AG10803 (cell line): ENCODE measurements at places on chromosomes 2 and 18.
A peak's percentile ranks its signal among the peaks of the same experiment; 100 is the strongest.

DNA sequence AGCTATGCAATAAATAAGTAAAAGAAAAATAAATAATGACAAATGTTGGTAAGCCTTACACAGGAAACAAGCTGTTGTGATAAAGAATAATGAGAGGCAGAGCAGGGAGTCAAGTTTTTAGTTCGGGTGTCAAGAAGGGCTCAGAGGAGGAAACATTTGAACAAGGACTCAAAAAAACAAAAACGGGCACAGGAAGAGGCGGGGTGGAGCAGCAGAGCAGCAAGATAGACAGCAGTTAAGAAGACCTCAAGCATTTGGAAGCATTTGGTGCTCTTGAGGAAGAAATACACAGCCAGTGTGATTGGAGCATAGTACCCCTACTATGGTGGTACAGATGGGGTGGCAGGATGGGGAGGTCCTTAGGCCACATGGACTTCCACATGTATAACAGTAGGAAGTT, 2.8 kb downstream of the TMEM169 start:
- DNase-seq = no peak

GRCh38 chr2:16832910-16833309, 167.3 kb upstream of the CYRIA start:
- DNase-seq = no peak

- peak; percentile 95 for DNase-seq
Observed at GRCh38 chr2:201798252-201798913, 8.0 kb upstream of the CDK15 start.

DNA sequence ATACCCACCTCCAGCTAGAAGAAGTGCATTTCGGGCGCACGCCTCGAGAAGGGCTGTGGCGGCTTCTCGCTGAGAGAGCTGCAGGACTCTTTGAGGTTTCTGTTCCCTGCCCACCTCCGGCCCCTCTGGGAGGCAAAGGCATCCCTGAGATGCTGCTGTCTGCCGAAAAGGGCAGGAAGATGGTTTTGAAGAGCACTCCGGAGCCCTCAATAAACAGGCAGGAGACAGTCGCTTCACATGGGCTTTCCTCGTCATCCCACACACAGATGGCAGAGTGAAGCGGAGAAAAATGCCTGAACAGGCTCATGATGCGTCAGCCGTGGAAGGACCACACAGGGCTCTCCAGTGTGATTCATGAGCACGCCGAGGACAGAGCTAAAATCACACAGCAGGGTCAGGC, 25.4 kb upstream of the GLI2 start:
- peak; percentile 46 for DNase-seq

GRCh38 chr2:26001743-26002351, 19.6 kb upstream of the KIF3C start:
- DNase-seq = peak; percentile 59

GRCh38 chr2:201574766-201575165, 68.5 kb downstream of the TMEM237 start:
- DNase-seq = no peak

DNA sequence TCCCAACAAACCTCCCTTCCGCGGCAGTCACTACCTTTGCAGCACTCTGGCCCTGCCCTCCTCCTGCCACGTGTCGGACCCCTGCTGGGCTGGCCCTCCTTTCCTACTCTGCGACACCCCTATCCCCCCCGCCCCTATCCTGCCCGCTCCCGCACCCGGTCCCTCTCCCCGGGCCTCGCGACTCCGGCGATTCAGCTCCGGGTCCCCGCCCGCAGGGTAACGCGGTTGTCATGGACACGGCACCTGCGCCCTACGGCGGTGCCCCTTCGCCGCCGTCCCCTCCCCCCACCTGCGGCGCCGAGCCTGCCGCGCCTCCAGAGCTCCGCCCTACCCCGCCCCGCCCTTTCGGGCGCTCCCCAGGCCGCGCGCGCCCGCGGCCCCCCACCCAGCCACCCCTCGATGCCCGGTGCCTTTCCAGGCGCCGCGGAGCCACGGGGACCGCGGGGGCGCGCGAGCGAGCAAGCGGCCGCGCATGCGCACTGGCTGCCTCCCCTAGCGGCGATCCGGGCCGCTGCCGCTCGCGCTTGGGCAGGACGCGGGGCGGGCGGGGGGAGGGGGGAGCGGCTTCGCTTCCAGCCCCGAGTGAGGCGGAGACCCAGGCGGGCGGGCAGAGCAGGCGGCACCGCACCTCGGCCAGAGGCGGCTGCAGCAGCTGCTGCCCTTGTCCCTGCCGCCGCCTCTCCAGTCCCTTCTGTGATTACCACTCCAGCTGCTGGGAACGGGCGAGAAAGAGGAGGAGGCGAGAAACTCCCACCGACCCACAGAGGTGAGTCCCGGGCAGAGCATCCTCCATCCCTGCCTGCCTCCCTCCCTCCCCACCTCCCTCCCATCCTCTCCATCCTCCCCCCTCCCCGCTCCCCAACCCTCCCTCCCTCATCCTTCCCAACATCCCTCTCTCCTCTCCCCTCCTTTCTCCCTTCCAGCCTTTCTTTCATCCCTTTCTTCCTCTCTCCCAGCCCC, at the start of gene CTNNA2:
CTNNA2 (plus strand) TSS at position 610 of the 960 bp plus-strand sequence.
- peak; percentile 3 for DNase-seq

- DNase-seq = peak; percentile 73
Observed at GRCh38 chr2:227414846-227415245, 27.1 kb upstream of the SCYGR1 start.

DNA sequence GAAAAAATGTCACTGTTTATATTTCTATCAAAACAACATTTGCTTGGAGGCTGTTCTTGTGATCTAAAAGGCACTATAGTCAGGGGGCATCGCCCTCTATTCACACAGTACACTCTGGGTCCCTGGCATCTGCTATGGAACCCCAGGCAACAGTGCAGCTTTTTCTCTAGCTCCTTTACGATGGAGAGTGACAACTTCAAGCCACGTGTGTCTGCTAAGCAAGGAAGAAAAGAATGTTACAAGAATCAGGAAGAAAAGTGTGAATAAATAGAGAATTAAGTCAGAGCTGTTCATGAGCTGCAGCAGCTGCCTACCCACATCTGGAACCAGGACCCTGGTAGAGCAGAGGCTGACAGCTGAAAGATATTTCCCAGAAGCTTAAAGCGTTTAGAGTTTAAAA, 11.2 kb downstream of the RND3 start:
- no peak for DNase-seq

GRCh38 chr2:88114889-88115288, 13.0 kb downstream of the FABP1 start:
- no peak for DNase-seq

GRCh38 chr2:25229279-25230197, 61.2 kb upstream of the POMC start:
- no peak for DNase-seq

- DNase-seq = peak; percentile 13
Observed at GRCh38 chr18:51089691-51090090, 59.7 kb downstream of the SMAD4 start.

DNA sequence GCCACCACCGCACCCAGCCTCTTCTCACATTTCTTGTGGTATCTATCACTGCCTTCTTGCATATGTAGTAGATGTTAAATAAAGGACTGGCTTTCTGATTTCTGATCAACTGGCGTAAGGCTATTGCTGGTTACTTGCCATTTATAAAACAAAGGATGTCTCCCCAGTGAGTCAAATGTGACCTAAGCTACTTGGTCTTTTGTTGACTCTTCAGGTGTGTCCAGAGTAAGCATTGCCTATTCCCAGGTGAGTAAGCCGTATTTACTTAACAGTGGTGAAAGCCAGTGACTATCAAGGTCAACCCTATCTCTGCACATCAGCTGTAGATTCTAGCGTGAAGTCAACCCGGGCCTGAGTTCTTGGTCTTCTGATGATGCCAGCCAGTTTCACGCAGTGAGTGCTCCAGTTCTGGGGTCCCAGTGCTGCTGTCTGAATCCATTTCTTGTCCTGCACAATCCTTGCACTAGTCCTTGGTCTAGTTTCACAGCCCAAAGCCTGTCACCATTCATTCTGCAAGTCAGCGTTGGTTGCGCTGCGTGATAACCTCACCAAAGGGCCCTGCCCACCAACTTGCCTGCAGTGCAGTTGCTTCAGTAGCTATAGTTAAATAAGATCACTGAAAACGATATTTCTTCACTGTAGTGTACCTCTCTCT, 120.2 kb downstream of the GBX2 start:
- no peak for DNase-seq

GRCh38 chr2:158777077-158777476, 18.0 kb upstream of the DAPL1 start:
- no peak for DNase-seq

- DNase-seq = no peak
Observed at GRCh38 chr18:57923611-57924010, 120.4 kb upstream of the NEDD4L start.

- DNase-seq = no peak
Observed at GRCh38 chr2:229873123-229873581, 48.7 kb downstream of the TRIP12 start.

- DNase-seq = no peak
Observed at GRCh38 chr2:28637066-28638047, 114.3 kb upstream of the PPP1CB start.

- DNase-seq = peak; percentile 40
Observed at GRCh38 chr2:120486946-120487345, 141.0 kb downstream of the INHBB start.

DNA sequence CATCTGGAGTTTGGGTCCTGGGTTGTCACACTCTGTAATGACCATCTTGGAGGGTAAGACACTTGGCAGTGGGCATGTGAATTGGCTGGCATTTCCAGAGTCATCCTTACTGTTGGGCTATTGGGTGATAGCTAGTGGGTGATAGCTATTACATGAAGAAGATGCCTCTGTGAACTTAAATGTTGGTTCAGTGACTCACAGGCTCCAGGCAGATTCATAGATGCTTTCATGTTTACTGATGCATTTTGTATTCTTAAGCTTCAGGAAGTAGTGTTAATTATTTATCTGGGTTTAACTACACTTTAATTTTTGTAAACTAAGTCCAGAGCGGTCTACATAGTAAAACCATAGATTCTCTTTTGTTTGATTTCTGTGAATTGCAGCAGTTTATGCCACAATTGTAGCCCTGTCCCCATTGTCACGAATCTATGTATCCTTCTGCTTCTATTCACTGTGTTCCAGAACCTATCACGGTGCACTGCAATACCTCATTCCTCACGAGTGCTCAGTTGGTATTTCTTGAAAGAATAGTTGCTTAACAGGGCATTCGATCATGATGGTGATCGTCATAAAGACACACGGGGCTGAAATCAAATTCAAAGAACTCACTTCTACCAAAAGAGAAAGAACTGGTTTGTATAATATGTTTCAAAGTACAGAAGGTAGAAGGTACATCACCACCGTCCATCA, 79.7 kb downstream of the GBX2 start:
- no peak for DNase-seq

- DNase-seq = no peak
Observed at GRCh38 chr2:209236377-209236776, 187.5 kb upstream of the MAP2 start.

GRCh38 chr2:47686018-47686417, 96.9 kb upstream of the MSH6 start:
- DNase-seq = no peak

DNA sequence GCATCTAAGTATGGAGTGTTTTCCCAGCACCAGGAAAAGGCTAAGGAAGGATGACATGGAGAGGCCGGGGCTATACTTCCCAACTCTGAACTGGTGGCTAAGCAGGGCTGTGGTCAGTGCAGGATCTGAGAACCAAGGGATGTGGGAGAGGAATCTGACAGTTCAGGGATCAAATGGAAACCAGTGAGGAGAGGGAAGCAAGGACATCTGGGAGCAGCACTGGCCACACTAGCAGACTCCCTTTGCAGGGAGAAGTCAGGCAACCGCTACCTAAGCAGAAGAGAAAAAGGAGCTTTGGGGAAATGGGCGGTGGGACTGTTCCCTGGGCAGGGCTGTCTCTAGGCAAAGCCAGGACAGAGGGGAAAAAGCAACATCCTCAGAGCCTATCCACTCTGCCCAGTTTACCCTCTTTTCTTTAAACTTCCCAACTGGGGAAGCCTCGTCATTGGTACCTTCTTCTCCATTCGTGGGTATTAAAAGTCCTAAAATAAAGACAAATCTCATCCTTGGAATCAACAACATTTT, 105.8 kb upstream of the MEIS1 start:
- DNase-seq = no peak

DNA sequence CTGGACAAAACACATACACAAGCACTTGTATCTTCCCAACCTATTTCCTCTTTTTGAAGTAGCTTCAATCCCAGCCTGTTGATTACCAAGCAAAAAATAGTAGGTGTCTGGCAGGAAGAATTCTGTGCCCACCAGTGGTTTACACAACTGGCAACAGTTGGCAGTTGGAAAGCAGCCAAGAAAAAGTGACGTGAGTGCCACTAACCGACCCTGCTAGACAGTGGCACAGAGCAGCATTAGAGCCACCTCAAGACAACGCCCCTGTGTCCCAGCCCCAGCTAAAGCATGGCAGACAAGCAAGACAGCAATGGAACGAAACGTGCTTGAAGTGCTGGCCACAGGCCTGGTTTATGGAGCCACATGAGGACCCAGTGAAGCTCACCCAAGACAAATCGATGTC, 379.6 kb downstream of the FBXO15 start:
- DNase-seq = no peak

DNA sequence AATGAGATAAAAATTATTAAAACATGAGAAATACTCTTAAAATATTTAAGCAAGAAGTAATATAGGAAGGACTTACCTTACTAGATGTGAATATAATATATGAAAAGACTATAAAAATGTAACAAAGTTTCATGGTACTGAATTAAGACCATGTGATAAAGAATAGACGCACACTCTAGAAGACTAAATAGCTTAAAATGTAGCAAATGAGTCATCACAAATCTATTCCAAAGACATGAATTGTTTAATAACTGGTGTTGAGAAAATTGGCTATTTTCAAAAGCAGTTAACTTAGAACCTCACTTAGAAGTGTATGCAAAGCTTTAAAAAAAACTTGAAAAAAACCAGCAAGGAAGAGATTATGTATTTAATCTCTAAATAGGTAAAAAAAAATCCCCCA, 64.1 kb downstream of the POLE4 start:
- DNase-seq = peak; percentile 68

DNA sequence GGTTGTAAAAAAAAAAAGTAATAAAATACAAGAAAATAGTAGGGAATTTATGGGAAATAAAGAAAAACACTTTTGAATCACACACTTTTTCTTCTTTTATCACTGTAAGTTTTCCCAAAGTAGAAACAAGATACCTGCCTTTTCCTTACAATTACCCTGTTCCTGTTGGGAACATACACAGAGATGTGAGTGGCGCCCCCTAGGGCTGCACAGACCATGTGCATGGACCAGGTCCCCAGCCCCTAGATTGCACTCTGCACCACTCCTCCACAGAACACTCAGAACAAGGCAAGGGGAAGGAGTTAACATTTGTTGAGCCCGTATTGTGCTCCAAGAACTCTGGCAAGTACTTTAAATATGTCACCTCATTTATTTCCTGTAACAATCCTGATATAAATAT, 118.7 kb upstream of the NRP2 start:
- DNase-seq = no peak

GRCh38 chr2:42663828-42664227, 95.4 kb downstream of the MTA3 start:
- DNase-seq = no peak

GRCh38 chr2:120456867-120457266, 110.9 kb downstream of the INHBB start:
- DNase-seq = no peak

GRCh38 chr2:203626952-203627681, 79.3 kb upstream of the CD28 start:
- DNase-seq = peak; percentile 97

GRCh38 chr2:15040429-15041084, 408.0 kb downstream of the LRATD1 start:
- no peak for DNase-seq
